Gastrocnemius medialis (tissue), 4 donors: ENCODE measurements at places on chromosomes 11 and 22. TPM values are rescaled to one million over a fixed set of nuclear protein-coding genes. Genes with fewer than 3 reads are reported as not detected.

LINC01488 gene
- total RNA-seq, result not detected

- no peaks in the 10 kb centered on the region for H3K36me3 ChIP-seq
- no peak overlapping the region for H3K27ac ChIP-seq
- DNase-seq, result no peak
- H3K27me3 ChIP-seq, result no peaks in the 10 kb centered on the region
Observed at GRCh38 chr11:122139595-122139866, 23.5 kb upstream of the BLID start.

SELENOH gene
- total RNA-seq, result 140 TPM

KRTAP5-10 gene
- total RNA-seq, result not detected

DNA sequence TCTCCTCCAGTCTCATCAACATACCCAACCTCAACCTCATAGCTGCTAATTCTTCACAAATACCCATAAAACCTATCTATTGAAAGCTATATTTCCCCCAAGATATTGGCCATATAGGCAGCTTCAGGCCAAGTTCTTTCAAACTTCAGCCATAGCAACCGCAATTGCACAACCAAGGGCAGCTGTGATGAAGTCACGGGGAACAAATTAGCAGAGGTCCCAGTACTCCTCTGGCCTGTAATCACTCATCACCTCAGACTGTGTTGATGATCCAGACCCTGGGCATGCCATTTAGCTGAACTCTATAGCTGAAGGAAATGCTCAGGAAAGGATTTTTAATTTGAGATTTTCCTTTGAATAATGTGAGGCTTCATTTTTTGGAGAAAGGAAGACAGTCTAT, 84.1 kb downstream of the SLC1A2 start:
- H3K4me3 ChIP-seq, result no peak overlapping the region
- peak; percentile 16 for DNase-seq
- H3K27ac ChIP-seq, result no peak overlapping the region

GRCh38 chr22:19346677-19347265, 55.3 kb upstream of the CLTCL1 start:
- H3K27ac ChIP-seq, result peak overlapping the region; percentile 52
- no peaks in the 10 kb centered on the region for H3K27me3 ChIP-seq
- no peak for DNase-seq

DNA sequence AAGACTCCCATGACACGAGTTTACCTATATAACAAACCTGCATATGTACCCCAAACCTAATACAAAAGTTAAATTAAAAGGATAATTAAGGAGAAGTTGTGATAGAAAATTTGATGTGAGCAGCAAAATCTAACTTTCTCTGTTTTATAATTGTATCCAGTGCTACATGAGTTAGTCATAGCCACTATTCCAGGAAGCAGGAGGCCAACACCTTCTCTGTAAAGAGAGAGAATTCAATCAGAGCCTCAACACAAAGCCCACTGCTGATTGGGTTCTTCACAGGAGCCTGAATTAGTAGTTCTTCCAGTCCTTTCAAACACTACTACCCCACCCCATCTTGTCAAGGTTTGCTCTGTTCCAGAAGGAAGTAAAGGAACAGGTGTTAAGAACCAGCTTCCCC, 84.2 kb downstream of the BLID start:
- no peak for DNase-seq
- H3K36me3 ChIP-seq, result no peaks in the 10 kb centered on the region
- no peaks in the 10 kb centered on the region for H3K4me1 ChIP-seq

- no peak overlapping the region for H3K27ac ChIP-seq
- H3K4me1 ChIP-seq, result no peaks in the 10 kb centered on the region
- H3K27me3 ChIP-seq, result peaks cover 21% of the 10 kb centered on the region
- no peak for DNase-seq
- no peak overlapping the region for H3K4me3 ChIP-seq
Observed at GRCh38 chr22:39914584-39914983, 13.7 kb downstream of the GRAP2 start.

DNA sequence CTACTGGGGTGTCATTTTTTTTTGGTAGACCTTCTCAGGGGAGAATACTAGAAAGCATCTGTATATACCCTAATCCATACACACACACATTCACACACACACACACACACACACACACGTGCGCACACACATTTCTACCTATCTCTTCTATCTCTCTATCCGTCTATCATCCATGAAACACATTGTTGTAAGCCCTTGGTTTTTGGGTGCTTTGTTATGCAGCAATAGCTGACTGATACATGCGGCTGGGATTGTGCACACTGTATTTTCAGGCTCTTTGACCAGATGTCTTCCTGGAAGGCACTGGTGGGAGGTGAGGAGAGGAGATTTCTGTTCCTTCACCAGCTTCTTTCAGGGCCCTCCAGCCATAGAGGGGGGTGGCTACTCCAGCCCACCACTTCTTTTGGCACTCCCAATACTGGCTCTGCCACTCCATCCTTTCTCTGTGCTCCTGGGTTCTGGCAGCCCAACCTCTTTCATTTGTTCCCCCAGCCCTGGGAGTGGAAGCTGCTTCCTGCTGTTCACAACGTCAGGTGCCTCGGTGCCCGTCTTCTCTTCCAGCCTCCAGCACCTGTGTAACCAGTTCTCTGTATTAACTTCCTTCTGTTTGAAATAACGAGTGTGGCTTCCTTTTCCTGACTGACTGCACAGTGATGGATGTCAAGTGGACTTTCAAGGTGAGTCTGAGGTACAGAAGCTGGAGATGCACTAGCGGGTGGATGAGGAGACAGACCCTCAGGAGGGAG, 12.4 kb upstream of the MUC2 start:
- DNase-seq, result no peak
- no peaks in the 10 kb centered on the region for H3K4me1 ChIP-seq
- no peaks in the 10 kb centered on the region for H3K36me3 ChIP-seq

SCN2B gene
- total RNA-seq, result 1.9 TPM

DNA sequence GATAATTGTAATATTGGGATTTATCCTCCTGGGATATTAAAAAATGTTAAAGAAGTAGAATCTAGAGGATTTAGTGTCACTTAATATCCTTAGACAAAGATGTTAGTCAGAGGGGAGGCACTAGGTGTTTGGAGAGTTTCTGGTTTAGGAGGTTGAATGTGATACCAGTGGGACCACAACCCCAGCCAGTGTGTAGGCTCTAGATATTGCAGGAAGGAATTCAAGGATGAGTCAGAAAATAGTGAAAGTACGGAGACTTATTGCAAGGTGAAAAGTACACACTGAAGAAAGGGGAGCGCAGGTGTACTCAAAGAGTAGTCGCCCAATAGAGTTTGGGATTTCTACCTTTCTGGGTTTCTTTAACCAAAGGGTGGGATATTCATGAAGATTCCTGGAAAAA, 5.7 kb upstream of the TMEM41B start:
- no peak for DNase-seq
- H3K27me3 ChIP-seq, result no peaks in the 10 kb centered on the region
- no peak overlapping the region for H3K4me3 ChIP-seq
- no peaks in the 10 kb centered on the region for H3K4me1 ChIP-seq
- H3K27ac ChIP-seq, result no peak overlapping the region

USH1C gene
- not detected for total RNA-seq

- H3K4me3 ChIP-seq, result no peak overlapping the region
- no peak overlapping the region for H3K27ac ChIP-seq
- H3K27me3 ChIP-seq, result no peaks in the 10 kb centered on the region
- H3K4me1 ChIP-seq, result no peaks in the 10 kb centered on the region
- H3K36me3 ChIP-seq, result no peaks in the 10 kb centered on the region
Observed at GRCh38 chr11:8983552-8983951, 19.3 kb upstream of the TMEM9B start.

DNA sequence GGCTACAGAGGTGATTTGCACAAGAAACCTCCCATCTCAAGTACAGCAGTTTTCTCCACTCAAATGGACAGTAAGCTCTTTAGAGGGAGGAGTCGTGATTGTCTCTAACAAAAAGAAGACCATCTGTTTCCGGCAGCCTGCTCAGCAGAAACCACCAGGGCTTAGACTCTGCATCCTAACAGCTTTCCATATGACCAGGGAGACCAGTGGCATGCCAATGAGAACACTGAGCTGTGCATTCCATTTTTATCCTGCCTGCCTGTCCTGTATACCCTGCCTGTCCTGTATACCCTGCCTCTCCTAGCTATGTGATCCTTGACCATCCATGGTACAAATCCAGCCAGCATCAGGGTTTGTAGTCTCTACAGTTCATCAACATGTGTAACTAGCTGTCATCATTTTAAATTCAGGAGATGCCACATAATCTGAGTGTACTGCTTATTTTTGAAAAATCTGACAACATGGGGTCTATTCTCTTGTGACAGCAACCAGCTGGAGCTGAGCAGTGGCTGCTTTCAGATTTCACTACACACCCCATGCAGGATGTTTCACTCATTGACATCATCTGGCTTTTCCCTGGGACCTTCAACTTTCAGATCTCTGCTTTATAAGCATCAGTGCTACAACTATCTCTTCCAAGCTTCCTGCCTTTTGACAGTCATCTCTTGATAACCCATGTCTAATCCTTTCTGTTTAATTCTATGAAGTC, 50.5 kb upstream of the POU2AF2 start:
- no peaks in the 10 kb centered on the region for H3K27me3 ChIP-seq
- H3K4me3 ChIP-seq, result no peak overlapping the region
- DNase-seq, result no peak

MS4A15 gene
- total RNA-seq, result not detected

FOLR1 gene
- not detected for total RNA-seq

APOA4 gene
- total RNA-seq, result not detected
